ENCODE measurements at places on chromosomes 11 and 22. TPM values are rescaled to one million over a fixed set of nuclear protein-coding genes. Genes with fewer than 3 reads are reported as not detected.
A peak's percentile ranks its signal among the peaks of the same experiment; 100 is the strongest.

DNA sequence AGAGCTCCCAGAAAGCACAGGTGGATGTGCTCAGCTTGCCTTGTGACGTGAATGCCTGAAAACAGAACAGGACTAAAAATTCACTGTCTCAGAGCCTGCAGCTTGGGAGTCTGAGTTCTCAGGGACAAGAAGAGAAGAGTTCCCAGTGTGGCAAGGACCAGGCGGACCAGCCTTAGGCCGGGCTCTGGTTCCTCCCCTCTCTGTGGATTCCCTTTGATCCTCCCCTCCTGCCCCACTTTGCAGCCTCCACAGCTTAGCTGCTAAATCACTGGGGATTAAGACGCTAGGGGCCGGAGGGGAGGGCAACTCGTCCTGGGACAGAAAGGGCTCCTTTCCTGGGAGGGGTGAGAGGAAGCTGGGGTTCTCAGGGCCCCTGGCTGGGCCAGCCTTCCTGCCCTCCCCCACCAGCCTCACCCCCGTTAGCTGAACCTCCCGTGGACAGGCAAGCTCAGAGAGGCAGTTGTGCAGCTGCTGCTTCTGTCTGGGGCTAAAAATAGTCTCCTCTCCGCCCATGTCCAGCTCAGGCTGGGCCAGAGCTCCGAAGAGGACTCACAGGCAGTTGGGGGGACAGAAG is 29.9 kb upstream of the JAM3 start:
- no peaks in the 10 kb centered on the region for H3K36me3 ChIP-seq
- H3K27ac ChIP-seq, result no peak overlapping the region

DNA sequence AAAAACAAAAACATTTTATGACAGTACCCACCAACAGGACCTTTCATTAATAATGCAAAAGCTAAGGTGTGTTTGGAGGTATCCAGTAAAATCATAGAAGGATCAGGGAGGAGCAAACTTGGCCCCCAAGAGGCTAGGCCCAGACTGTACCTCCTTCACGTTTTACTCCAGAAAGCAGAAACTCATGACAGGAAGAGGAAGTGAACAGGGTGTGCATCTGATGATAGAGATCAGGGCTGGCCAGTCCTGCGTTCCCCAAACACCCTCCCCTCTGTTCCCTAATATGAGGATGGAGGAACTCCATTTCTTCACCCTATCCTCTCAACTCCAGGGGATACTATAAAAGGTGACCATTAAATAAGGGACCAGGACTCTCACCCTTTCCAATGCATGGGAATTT is 10.2 kb upstream of the MS4A12 start:
- H3K4me3 ChIP-seq, result no peak overlapping the region
- no peaks in the 10 kb centered on the region for H3K27me3 ChIP-seq
- no peaks in the 10 kb centered on the region for H3K4me1 ChIP-seq
- no peak overlapping the region for H3K27ac ChIP-seq

DNA sequence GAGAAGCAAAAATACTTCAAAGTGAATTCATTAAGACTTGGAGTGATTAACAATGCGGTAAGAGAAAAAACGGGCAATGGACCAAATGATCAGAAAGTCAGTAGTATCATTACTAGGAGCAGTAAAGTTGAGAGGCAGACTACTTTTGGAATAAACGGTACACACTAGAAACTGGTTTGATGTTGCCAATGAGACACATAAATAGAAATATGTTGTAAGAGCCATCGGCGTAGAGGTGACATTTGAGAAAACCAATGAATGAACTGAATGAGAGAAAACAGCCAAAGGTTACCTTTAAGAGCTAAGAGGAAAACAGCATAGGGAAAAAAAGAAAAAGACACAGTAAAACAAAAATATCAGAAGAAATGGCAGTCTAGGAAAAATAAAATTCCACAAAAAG is 6.2 kb downstream of the CHORDC1 start:
- no peaks in the 10 kb centered on the region for H3K27me3 ChIP-seq
- no peak for DNase-seq
- peaks cover 10% of the 10 kb centered on the region for H3K4me1 ChIP-seq

DNA sequence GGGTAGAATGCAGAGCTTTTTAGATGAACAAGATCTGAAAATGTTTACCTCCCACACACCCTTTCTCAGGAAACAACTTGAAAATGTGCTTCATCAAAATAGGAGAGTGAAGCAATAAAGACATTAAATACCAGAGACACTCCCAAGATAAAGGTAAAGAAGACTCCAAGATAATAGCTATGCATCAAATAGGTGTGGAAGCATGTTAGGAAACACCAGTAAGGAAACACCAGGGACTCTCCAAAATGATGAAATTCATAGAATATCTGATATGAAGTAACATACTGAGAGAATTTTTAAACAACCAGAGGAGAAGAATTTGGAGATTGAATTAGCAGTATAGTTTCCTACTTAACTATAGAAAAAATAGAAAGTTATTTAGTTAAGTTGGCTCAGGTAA is 57.0 kb downstream of the OR10A6 start:
- H3K27ac ChIP-seq, result no peak overlapping the region
- H3K4me3 ChIP-seq, result no peak overlapping the region
- no peaks in the 10 kb centered on the region for H3K4me1 ChIP-seq
- no peaks in the 10 kb centered on the region for H3K27me3 ChIP-seq
- H3K36me3 ChIP-seq, result no peaks in the 10 kb centered on the region
- DNase-seq, result no peak

- no peak overlapping the region for H3K4me3 ChIP-seq
- H3K27ac ChIP-seq, result no peak overlapping the region
- H3K27me3 ChIP-seq, result peaks cover 6% of the 10 kb centered on the region
- H3K4me1 ChIP-seq, result no peaks in the 10 kb centered on the region
Observed at GRCh38 chr22:36790648-36791047, 14.7 kb upstream of the IFT27 start.

DNA sequence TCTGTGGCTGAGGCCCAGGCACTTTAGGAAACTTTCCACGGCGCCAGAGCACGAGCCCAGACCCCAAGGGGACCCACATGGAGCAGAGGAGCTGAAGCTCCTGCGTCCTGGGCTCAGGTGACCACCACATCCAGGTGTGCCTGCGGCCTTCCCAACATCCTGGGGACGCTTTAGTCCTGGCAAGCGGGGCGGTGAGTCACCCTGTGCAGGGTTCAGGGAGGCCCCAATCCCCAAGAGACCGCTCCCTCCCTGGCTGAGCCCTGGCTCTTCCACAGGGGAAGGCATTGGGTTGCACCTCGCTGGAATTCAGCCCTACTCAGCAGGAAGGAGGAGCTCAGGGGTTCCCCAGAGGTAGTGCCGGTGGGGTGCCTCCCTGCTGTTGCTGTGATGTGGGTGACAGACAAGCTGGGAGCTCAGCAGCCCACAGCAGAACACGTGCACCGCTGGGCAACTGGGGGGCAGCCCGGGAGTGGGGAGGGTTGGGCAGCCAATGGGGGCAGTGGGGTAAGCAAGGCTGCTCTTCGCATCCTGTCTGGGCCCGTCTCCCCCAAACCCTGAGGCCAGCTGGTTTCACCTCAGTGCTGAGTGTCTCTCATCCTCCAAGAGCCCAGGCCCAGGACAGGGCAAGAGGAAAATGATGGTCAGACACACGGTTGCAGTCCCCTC is 802.8 kb downstream of the BRD1 start:
- H3K4me3 ChIP-seq, result no peak overlapping the region
- no peak for DNase-seq
- H3K36me3 ChIP-seq, result no peaks in the 10 kb centered on the region
- no peak overlapping the region for H3K27ac ChIP-seq

- H3K27me3 ChIP-seq, result no peaks in the 10 kb centered on the region
- no peak overlapping the region for H3K27ac ChIP-seq
- DNase-seq, result no peak
- peaks cover 4% of the 10 kb centered on the region for H3K4me1 ChIP-seq
- no peak overlapping the region for H3K4me3 ChIP-seq
Observed at GRCh38 chr22:21984793-21985192, 2.2 kb upstream of the TOP3B start.

DNA sequence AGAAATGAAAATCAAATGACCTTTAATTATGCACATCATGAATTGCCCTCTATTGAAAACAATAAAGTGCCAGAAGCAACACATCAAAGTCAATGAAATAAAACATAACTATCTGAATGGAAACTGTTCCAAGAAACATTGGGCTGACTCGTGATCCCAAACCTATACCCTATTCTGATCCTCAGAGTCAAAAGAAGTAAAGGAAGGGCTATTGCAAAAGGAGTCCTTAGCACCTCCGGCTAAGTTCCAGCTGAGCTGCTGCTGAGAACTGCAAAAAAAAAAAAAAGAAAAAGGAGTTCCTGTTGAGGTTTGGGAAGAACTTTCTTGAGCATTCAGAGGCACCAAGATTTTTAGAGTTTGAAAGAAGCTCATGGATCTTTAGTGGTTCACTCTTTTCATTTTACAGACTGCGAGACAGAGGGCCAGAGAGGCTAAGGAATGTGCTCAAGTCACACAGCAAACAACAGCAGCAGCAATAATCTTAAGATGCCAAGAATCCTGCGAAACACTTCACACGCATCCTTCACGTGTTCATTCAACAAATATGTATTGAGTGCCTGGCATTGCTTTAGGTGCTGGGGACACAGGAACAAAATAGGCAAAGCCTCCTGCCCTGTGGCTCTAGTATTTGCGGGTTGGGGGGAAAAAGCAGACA is 841 bp upstream of the TMPRSS13 start:
- no peaks in the 10 kb centered on the region for H3K36me3 ChIP-seq
- no peak overlapping the region for H3K4me3 ChIP-seq
- DNase-seq, result no peak
- no peaks in the 10 kb centered on the region for H3K4me1 ChIP-seq
- H3K27ac ChIP-seq, result no peak overlapping the region

DNA sequence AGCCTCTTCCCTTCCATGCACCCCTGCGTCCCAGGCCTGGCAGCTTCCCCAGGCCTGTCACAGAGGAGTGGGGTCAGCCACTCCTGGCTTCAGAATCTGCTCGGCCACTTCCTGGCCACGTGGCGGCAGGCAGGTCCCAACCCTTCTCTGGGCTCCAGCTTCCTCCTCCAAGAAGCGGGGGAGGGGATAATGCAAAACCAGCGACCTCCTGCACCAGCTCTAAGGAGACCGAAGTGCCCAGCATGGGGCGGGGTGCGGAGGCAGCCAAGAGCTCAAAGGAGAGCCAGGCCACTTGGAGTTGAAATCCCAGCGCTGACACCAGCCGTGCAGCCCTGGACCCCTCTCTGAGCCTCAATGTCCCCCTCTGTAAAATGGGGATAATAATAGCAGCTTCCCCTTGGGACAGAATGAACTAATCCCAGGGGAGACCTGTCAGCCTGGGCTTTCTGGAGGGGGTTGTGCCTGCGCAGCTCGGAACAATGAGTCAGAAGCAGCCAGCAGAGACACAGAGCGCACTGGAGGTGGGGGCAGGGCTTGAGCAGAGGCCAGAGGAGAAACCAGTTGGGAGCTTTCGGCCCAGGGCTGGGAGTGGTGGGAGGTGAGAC is 22.8 kb upstream of the PICK1 start:
- no peaks in the 10 kb centered on the region for H3K27me3 ChIP-seq
- no peaks in the 10 kb centered on the region for H3K36me3 ChIP-seq
- no peaks in the 10 kb centered on the region for H3K4me1 ChIP-seq
- no peak overlapping the region for H3K4me3 ChIP-seq
- DNase-seq, result no peak

DNA sequence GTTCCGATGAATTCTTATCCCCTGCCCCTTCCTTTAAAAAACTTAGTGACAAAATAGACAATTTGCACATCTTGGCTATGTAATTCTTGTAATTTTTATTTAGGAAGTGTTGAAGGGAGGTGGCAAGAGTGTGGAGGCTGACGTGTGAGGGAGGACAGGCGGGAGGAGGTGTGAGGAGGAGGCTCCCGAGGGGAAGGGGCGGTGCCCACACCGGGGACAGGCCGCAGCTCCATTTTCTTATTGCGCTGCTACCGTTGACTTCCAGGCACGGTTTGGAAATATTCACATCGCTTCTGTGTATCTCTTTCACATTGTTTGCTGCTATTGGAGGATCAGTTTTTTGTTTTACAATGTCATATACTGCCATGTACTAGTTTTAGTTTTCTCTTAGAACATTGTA is 12.0 kb downstream of the CCND1 start:
- no peak overlapping the region for H3K4me3 ChIP-seq
- H3K27me3 ChIP-seq, result no peaks in the 10 kb centered on the region
- no peaks in the 10 kb centered on the region for H3K4me1 ChIP-seq
- DNase-seq, result peak; percentile 13

- peaks cover 13% of the 10 kb centered on the region for H3K4me1 ChIP-seq
- H3K27ac ChIP-seq, result no peak overlapping the region
- no peak for DNase-seq
- H3K36me3 ChIP-seq, result no peaks in the 10 kb centered on the region
- H3K27me3 ChIP-seq, result no peaks in the 10 kb centered on the region
Observed at GRCh38 chr22:20862540-20862939, 3.7 kb downstream of the SNAP29 start.

DNA sequence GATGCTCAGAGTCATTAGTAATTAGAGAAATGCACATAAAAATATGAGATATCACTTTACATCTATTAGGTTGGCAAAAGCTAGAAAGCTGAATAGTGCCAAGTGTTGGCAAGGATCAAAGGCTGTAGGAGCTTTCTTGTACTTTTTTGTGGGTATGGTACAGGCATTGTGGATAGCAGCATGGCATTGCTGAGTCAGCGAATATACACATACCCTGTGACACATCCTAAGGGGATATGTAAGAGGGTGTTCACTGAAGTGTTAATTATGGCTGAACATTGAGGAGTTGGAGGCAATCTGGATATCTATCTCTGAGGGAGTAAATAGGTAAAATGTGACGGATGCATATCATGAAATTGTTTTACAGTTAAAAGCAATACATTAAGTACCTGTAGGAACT is 27.0 kb upstream of the IL18BP start:
- H3K27me3 ChIP-seq, result no peaks in the 10 kb centered on the region
- H3K36me3 ChIP-seq, result peaks cover 8% of the 10 kb centered on the region
- no peak overlapping the region for H3K4me3 ChIP-seq

GRCh38 chr11:80515097-80515496 is 1074.3 kb upstream of the TENM4 start:
- DNase-seq, result no peak
- H3K36me3 ChIP-seq, result no peaks in the 10 kb centered on the region
- H3K4me1 ChIP-seq, result no peaks in the 10 kb centered on the region
- H3K27me3 ChIP-seq, result no peaks in the 10 kb centered on the region
- no peak overlapping the region for H3K4me3 ChIP-seq

DNA sequence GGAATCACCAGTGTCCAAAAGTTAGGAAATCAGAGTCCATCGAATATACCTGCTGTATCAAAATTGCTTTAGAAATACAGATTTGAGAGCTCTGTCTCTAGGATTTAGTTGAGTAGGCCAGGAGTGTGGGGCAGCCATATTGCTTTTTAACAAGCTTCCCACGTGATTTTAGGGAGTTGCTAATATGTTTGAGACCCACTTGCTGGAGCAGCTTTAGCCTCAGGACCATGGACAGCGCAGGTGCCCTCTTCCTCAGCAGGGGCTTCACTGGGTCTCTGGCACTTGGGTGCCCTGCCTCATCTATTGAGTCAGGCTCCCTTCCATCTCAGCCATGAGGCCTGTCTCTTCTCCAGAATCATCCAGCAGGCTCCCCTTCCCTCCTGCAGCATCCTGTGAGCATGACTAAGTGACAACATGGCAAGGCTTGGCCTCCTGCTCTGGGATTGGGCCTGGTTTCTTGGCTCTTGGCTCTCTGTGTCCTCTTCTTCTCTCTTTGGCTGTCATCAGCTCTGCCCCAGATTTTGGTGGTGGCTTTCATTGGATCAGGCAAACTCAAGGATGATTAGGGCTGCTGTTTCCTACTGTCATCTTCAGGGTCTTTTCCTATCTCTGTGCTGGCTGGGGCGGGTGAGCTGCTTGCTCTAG is 70.0 kb downstream of the SGSM1 start:
- H3K27me3 ChIP-seq, result no peaks in the 10 kb centered on the region
- no peaks in the 10 kb centered on the region for H3K36me3 ChIP-seq
- no peak overlapping the region for H3K27ac ChIP-seq
- no peak overlapping the region for H3K4me3 ChIP-seq
- H3K4me1 ChIP-seq, result no peaks in the 10 kb centered on the region

LMO2 gene
- 11.5 TPM for total RNA-seq

TEX54 gene
- total RNA-seq, result not detected

MIAT gene
- 0.35 TPM for total RNA-seq

Data from pancreas (tissue), 10 donors.